ENCODE measurements at places on chromosomes 1 and 21. TPM values are rescaled to one million over a fixed set of nuclear protein-coding genes. Genes with fewer than 3 reads are reported as not detected.

The CLIC6 gene
- 5.8 TPM for polyA plus RNA-seq

The ATP13A2 gene
- 31.3 TPM for polyA plus RNA-seq

The ANKRD45 gene
- 7.6 TPM for polyA plus RNA-seq

The FABP3 gene
- polyA plus RNA-seq, result 62.3 TPM

The OR2T11 gene
- not detected for polyA plus RNA-seq

The RHBDL2 gene
- polyA plus RNA-seq, result 1.5 TPM

The SERTAD4 gene
- 4.1 TPM for polyA plus RNA-seq
